ENCODE measurements at places on chromosomes 4 and X.

DNA sequence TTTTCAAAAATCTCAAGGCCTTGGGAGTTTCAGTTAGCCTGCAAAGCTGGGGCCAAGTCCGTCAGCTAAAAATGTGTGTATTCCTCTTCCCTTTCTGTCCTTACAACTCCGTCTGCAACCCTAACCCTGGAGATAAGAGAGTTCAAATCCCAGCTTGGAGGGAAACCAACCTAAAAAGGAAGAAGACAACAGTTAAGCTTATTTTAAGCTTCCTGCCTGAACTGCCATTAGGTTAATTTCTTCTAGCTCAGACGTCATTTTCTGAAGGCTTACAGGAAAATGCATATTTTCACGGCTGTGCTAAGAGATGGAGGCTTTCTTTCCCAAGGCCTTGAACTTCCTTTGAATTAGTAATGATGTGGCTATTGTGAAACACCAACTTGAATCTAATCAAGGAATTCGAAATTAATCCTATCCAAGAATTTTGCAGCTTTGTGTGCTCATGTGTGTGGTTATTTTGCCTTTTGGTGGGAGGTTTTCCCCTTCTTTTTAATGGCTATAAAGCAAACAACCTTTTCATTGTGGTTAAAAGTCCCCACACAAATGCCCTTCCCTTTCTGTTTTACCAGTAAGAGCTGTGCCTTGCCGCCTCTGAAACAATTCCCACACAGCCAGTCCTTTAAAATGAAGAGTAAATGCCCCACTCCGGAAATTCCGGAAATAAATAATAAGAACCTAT, 103.5 kb downstream of the IRF2 start:
- no peak for DNase-seq

- no peak for DNase-seq
Observed at GRCh38 chr4:41360214-41360920, 103.6 kb downstream of the UCHL1 start.

DNA sequence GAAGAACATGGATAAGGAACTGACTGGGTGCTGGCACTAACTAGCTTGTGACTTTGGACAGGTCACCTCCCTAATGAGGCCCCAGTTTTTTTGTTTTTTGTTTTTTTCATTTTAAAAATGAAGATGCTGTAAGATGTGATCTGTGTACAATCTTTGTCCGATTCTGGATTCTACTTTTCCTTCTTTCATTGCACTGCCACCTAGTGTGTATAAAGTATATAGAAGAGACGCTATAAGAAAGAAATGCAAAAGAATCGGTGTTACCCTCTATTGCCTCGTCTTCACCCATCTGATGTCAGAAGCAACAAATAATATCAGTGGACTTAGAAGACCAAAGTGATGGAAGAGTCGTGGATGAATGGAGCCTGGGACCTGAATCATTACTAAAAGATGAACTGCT, 58.6 kb upstream of the P2RY10 start:
- DNase-seq: no peak

- DNase-seq: no peak
Observed at GRCh38 chr4:182216005-182216404, 27.2 kb upstream of the TENM3 start.

DNA sequence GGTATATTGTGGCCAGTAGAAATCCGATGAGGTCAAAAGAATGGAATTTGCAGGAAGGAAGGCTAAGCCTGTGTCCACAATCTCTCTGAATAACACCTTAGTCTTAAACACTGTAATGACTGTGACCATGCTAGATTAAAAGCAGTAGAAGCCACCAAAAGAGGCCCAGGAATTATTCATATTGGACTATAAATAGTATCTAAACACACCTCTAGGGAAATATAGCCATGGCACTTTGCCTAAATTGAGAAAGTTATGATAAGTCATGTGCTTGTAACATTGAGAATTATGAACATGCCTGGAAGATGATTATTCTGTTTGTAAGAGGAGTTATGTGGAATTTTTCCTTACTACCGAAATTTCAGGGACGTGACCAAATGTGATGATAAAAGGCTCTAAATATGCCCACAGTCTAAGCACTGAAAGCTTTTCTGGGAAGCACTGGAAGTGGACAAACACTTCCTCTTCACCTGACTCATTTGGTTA, 298.5 kb downstream of the KCTD8 start:
- DNase-seq: no peak

- no peak for DNase-seq
Observed at GRCh38 chr4:175873707-175874106, 61.6 kb upstream of the GPM6A start.

DNA sequence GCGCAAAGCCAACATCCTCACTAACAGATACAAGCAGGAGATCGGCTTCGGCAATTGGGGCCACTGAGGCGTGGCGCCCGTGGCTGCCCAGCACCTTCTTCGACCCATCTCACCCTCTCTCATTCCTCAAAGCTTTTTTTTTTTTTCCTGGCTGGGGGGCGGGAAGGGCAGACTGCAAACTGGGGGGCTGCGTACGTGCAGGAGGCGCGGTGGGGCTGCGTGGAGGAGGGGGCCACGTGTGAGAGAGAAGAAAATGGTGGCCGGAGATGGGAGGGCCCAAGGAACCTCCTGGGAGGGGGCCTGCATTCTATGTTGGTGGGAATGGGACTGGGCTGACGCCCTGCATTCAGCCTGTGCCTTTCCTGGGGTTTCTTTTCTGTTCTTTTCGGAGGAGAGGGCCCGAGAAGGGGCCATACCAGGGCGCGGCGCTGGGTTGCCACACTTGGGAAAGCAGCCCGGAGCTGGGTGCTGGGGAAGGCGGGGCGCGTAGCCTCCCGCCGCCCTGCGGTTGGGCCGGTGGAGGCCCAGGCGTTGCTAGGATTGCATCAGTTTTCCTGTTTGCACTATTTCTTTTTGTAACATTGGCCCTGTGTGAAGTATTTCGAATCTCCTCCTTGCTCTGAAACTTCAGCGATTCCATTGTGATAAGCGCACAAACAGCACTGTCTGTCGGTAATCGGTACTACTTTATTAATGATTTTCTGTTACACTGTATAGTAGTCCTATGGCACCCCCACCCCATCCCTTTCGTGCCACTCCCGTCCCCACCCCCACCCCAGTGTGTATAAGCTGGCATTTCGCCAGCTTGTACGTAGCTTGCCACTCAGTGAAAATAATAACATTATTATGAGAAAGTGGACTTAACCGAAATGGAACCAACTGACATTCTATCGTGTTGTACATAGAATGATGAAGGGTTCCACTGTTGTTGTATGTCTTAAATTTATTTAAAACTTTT, 4.5 kb downstream of the MID1IP1 start:
- DNase-seq: peak; percentile 85

DNA sequence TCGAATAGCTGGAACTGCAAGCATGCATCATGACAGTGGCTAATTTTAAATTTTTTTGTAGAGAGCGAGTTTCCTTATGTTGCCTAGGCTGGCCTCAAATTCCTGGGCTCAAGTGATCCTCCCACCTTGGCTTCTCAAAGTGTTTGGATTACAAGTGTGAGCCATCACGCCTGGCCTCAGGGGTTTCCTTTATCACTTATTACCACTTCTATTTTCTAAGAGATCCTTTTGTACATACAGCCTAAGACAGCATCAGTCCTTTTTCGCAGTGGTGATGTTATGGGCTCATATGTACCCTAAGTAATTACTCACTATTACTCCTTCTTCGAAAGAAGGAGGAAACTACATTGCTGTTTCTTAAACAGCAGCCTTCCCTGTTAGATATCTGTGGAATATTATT, 54.1 kb upstream of the CDKN2AIP start:
- no peak for DNase-seq

DNA sequence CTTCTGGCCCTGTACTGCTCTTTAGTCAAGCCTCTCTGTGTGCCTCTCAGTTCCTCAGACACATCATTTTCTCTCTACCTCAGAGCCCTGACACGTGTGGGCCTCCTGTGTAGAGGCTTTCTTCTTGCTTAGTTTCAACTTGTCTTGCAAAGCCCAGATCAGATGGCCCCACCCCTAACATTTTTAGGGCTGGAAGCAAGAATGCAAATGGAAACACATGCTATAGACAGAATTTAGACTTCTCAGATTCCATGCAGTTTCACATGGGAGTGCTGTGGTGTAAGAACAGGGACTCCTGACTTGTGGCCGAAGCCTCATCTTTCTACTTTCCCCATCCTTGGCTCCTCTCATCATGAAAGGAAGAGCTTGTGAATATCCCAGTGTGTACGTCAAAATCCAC, 350.7 kb downstream of the DCHS2 start:
- no peak for DNase-seq

DNA sequence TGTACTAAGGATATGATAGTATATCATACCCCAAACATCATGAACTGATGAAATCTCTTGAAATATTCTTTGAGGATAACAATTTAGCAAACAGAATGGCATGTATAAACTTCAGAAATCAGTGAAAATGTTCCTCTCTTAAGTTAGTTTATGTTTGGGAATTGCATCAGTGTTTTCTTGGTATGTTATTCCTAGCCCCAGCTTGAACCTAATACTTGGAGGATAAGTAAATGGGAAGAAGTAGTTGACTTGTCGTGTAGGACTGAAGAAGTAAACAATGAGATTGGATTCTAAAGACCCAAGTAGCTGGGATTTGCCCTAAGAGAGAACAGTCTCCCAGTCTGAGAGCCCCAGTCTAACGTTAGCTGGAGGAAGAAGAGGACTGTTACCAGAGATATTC, 355.7 kb downstream of the GALNTL6 start:
- no peak for DNase-seq

DNA sequence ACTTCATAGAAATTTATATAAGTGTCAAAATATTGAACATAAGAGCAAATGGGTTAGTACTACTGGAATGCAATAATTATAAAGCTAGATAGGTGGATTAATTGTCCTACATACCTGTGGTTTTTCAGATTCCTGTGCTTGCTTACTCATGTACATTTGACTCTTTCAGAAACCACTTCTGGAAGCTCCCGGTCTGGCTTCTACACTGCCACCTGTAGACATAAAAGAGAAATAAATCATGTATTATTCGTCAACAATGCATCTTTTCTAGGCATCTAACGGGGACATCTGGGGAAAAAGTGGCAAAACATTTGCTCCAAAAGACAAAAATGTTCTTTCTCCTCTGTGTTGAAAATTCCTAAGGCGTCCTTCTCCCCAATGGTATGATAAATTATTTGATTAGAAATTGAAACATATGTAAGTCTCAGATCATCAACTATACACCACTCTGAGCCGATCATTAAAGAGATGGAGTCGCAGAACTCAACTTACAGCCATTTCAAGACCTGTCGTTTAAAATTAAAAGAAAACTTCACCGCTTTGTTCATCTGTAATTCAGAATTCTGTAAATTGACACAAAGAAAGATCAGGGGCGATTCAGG, 648.7 kb upstream of the DIPK2B start:
- DNase-seq: no peak

DNA sequence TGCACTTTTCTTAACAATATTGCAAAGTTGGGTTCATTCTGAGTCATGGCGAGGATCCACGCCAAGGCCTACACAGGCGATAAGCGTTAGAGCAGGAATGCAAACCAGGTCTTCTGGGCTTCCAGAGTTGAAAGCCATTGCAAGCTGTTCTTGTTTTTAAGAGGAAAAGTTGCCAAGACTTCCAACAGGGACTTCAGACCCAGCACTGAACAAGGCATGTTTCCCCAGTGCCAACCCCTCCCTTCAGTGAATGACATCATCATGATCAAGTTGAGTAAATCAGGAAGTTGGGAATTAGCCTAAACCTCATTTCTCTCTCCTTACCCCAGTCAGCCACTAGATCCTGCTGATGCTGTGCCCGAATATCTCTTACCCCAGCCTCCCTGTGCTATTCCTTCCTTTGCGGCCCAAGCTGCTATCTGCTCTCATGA, 355.1 kb downstream of the HS3ST1 start:
- no peak for DNase-seq

GRCh38 chr4:81164126-81164525, 50.9 kb downstream of the PRKG2 start:
- no peak for DNase-seq

- no peak for DNase-seq
Observed at GRCh38 chrX:102067966-102068723, 57.3 kb upstream of the TCEAL2 start.

GRCh38 chrX:149757206-149758067, 16.4 kb upstream of the HSFX1 start:
- no peak for DNase-seq

DNA sequence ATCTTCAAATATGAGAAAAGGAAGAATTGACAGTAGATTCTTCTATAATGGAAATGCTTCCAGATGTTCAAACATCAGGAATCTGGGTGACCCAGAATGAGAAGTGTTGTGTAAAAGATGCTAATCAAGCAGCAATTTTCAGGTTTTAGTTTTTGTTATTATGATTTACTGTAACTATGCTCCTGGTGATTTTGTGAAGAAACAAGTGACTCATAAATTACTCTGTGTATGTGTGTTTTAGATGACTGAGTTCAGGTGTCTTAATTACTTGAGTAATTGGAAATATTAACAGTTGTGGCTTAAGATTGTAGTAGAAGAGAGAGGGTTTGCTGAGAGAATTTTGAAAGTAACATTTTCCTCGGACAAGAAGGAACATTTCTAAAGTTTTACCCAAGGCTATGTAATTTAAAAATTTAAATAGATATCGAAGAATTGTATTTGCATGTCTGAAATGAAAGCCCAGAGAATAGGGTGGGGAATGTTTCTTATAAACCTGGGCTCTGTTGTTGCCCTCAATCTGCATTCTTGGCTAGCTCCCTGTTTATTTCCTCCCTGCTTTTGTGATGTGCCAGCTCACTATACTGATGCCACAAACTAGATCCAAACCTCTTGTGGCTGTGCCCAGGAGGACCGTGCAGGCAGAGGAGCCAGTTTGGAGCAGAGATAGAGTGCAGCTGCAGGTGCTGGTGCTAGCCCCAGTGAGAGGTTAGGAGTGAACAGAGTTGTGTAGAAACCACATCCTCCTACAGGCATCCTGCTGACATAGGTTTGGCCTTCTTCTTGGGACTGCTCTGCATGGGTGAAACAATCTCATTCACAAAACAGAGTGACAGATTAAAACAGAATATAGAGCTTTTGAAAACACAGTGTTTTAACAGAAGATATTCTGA, 25.4 kb upstream of the TNIP3 start:
- DNase-seq: peak; percentile 54

- DNase-seq: no peak
Observed at GRCh38 chr4:153449338-153449737, 16.8 kb upstream of the TMEM131L start.

DNA sequence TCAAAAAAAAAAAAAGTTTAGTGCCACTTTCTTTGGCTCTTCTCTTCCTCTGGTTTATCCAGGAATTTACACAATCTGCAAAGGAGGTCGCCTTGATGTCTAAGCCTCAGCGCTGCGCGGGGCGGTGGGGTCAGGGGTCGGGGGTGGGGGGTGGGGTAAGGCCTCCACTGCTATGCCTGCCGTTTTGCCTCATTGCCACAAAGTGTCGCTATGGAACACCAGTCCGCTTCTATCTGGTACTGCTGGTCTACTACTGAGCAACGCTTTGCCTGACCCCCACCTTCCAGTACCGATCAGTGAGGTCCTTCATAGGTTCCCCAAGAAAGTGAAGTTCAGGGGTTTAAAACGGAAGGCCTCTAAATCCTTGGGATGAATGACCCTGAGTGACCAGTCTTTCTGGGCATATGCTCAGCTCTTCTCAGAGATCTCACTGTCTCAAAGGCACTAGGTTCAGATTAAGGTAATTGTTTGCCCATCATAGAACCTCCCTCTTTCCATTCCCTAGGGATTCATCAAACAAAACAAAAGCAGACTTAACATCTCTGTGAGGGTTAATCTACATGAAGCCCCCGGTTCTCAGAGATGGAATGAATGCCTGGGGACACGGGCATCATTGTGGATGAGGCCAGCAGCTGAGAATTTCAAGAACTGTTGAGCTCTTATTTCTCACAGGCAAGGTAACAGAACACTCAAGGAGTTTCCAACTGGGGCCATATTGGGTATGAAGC, 16.9 kb upstream of the TSR2 start:
- no peak for DNase-seq
